Stimulated activated CD8-positive, alpha-beta memory T cell treated with anti-CD3 and anti-CD28 coated beads, Interleukin-12 subunit alpha, Interleukin-12 subunit beta, amount 100 ng/mL, for 4 hours (primary cell): ENCODE measurements at places on chromosomes 5 and 9.

DNA sequence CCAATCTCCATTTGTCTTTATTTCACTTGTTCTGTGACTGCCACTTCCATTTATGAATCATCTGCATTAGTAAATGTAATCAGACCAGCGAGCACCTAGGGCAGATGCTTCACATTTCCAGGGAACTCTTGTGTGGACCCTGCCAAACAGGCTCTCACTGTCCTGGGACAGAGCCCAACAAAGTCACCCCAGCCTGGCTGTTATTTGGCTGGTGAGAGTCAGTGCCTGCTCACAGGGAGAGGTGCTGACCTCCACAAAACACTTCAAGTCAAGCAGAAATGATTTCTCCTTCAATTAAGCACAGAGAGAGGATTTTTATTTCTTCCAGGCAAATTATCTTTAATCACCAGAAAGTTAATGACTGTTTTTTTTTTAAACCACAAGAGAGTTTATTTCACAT is 568.0 kb downstream of the MTRR start:
- no peak for DNase-seq

DNA sequence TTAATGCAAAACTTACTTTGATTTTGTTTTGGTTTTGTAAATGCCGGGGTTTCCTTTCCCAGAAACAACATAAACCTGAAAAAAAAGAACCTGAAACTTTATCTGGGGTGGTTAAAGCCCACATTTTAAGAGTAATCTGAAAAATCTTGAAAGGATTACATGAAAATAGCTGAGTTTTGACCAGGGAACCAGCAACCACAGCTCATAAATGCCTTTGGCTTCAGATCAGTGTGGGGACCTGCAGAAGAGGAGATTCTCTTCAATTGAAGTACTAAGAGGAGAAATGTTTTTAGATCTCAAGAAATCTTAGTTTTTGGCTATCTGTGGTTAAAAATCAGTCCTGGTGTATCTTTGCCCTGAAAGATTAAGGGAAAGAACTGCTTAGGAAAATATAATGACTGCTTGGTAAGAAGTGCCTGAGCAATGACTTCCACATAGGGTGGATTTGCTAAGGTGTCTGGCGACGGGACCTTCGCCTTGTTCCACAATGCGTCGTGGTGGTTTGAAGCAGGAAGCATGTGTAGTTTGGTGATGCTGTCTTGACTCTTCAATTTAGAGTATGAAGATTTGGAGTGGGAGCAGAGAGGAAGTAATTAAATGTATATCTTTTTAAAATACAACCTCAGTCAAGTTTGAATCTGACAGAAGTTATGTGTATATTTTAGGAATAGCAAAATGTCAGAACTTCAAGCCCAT is 186.5 kb downstream of the MAN2A1 start:
- no peak for DNase-seq

- DNase-seq, result no peak
These were observed 87.4 kb downstream of the CYLC2 start for GRCh38 chr9:103082494-103082893.

DNA sequence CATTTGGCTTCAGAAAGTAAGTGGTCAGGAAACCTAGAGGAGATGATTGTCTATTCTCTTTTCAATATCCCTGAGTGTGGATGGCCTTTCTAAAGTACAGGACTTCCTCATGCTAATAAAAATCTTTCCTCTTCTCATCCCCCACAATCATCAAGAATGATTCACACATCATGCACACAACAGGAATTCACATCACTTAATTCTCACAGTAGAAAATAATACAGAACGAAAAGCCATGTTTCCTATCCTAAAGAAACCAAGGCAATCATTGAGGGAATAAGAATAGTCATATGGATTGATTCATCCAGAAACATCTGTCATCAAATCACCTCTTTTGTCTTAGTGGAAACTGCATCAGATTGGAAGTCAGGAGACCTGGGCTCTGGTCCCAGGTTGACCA is 203.1 kb upstream of the PIK3R1 start:
- no peak for DNase-seq

GRCh38 chr5:13648822-13649221 is 295.7 kb downstream of the DNAH5 start:
- DNase-seq, result no peak

GRCh38 chr9:88748566-88749261 is 213.7 kb downstream of the NXNL2 start:
- no peak for DNase-seq

DNA sequence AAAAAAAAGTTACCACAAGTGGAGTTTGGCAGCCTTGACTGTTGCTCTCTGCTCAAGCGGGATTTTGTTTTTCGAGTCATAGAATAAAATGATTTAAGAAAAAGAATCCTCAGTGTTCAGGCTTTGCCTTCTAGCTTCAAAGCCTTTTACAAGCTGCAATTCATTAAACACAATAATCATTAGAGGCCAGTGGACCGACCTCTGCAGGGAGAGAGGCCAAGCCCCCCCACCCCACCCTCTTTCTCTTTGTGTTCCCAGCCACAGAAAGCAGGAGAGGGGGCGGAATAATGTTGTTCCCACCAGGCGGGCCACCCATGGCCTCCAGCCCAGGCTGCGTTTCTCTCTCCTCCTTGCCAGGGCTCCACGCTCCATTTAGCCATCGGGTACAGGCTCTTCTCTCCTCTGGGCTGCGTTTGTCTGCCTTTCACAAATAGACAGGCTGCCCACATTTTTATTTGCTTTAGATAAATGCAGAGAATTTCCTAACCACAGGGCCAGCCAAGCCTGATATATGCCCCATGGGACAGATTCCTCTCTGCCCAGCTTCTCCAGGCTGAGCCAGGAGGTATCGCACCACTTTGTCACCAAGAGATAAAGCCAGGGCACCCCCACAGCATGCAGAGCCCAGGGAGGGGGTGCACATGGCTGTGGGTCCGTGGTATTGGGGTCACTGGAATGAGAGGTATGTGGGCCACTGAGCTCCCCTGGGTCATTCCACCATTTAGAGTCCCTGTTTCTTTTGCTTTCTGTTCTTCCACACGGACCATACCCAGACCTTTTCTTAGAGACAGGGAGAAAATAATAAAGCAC is 318.8 kb downstream of the PIK3R1 start:
- DNase-seq, result no peak

DNA sequence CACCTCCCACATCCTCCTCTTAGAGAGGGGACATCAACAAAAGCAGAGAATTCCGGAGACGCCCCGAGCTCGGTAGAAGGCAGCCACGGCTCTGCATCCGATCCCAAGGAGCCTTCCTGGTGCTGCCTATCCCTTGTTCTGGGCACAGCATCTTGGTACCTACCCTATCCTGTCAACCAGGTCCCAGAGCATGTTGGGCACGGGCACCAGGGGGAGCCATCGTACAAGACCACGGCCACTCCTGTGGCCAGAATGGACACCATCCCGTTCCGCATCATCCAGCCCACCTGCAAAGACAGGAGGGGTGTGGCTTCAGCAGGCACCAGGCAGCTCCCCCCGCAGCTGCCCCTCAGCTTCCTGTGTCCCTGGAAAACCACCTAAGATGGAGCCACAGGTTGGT is 62.7 kb upstream of the ZNF354A start:
- DNase-seq, result no peak

- DNase-seq, result no peak
These were observed 143.7 kb upstream of the SMIM23 start for GRCh38 chr5:171641891-171642290.

DNA sequence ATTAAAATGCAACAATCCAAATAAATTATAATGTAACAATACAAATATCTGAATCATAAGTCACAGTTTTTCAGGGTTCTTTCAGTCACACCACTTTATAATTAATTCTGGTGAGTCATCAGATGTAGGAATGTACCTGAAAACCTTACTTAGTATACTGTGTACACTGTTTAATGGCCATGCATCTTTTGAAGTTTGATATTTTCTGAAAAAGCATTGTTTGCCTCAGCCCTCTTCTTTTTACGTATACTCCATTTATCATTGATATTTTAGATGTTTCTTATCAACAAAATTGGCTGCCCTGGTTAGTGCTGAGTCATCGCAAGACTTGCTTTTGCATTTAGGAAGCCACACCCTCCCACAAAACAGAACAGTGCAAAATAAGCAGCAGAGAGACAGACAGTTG is 218.6 kb downstream of the PJA2 start:
- DNase-seq, result no peak

DNA sequence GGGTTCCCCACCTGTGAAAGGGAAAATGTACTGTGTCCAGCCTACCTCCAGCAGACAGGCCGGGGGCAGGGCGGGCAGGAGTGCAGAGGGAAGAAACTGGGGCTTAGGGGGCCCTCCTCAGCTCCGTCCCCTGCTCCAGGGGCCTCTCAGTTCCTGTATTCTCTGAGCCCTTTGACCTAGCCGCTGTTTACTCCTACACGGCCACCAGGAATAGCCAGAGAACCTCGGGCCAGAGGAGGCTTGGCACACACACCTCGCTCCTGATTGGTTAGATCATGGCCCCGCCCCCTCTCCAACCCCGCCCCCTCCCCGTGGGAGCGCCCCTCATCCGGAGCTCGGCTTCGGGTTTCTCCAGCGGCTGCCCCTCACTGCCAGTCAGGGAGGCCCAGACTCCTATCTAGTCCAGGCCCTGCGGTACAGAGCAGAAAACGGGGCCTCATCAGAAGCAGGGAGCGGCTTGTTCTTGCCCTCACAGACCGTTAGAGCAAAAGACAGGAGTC is 2.2 kb downstream of the ST6GALNAC6 start:
- no peak for DNase-seq

GRCh38 chr9:38443597-38443996 is 19.3 kb upstream of the IGFBPL1 start:
- no peak for DNase-seq

GRCh38 chr5:14182761-14183160 is 39.6 kb downstream of the TRIO start:
- no peak for DNase-seq

GRCh38 chr5:6197427-6197826 is 180.9 kb downstream of the MED10 start:
- no peak for DNase-seq

DNA sequence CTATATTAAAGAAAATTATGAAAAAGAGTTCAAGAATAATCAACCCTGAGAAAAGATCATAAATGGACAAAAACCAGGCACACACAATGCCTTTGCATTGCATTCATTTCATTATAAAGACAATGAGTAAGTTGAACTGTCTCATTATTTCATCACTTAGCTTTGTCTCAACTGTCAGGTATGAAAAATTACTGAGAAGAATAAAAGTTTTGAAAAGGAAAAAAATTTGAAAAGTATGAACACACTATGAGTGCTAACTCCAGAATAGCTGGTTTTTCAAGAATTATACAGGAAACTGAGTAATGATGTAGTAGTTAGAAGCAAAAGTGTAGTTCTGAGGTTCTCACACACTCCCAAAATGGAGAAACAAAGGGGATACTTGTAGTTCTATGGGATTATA is 16.3 kb upstream of the ANXA1 start:
- no peak for DNase-seq

- no peak for DNase-seq
These were observed 23.9 kb upstream of the FANCC start for GRCh38 chr9:95341293-95341962.

GRCh38 chr5:35765921-35766320 is 90.8 kb upstream of the IL7R start:
- DNase-seq, result no peak

DNA sequence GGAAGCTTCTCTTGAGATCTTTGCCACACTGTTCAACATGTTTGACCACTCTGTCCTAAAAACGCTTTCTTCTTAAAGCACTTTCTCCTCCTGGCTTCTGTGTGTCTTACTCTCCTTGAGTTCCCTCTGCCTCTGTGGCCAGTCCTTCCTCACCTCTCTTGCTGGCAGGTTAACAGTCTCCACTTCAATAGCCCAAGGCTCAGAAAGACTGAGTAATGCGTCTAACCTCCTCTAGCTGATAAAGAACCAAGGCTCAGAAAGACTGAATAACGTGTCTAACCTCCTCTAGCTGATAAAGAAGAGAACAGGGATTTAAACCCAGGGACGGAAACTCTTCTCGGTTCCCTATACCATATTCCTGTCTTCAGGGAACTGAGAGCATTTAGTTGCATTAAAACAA is 205.2 kb downstream of the AOPEP start:
- no peak for DNase-seq

- no peak for DNase-seq
These were observed 126.4 kb upstream of the GPR151 start for GRCh38 chr5:146642410-146642809.
